Right renal cortex interstitium (tissue), 3 donors: ENCODE measurements at places on chromosomes 3 and 15.

DNA sequence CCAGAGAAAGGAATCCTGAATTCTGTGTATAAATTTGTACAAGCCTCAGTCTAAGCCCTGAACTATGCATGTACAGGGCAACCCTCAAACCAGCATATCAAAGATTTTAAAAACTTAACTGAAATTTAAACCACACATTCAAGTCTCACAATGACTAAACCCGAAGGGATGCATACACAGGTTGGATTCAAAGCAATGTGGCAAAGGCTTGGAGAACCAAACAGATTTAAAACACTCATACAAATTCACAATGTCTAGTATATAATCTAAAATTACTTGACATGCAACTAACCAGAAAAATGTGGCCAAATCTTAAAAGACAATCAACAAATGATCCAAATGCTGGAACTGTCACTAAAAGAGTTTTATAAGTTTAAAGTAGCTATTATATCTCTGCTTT lies 36.4 kb downstream of the CEP152 start:
- DNase-seq, result no peak

- DNase-seq, result no peak
Observed at GRCh38 chr3:66386011-66386924, 114.6 kb downstream of the LRIG1 start.

- no peak for DNase-seq
Observed at GRCh38 chr3:151635905-151636304, 97.8 kb upstream of the AADACL2 start.

DNA sequence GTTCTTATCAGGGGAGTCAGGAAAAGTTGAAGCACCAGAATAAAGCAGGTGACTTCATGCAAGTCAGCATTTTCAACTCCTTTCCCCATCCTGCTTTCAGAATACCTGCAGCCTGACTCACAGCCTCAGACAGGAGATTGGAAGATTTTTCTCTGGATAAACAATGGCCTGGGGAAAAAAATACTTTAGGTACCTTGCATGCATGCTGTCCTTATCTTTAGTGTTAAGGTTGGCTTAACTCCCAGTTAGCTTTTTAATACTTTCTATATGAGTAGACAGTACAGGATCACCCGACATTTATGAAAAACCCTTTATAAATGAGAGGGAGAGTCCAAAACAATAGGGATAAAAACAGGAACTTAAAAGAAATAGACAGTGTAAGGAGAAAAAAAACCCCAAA lies 53.6 kb downstream of the PAK2 start:
- no peak for DNase-seq

DNA sequence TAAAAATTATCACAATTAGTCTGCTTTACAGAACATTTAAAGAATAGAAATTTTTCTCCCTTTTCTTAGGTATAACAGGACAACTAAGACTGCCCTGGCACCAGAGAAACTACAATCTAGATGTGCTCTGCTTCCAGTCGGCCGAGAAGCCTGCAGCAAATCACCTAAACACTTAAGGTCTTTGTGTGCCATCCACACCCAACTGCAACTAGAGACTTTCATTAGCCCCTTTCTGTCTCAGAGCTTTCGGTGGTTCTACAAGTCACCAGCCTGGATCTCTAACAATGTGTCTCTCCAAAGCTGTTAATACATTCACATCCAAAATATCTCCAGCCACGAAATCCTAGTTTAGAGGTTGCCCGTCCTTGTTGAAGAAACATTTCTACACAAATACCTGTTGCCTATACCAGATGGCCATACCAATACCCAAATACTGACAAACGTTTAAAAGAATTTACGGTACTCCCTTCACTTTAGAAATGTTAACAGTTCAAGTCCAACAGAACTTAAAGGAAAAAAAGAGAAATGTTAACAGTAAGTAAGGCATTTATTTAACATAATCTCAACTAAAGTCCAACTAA lies 6.7 kb downstream of the PRC1 start:
- no peak for DNase-seq

DNA sequence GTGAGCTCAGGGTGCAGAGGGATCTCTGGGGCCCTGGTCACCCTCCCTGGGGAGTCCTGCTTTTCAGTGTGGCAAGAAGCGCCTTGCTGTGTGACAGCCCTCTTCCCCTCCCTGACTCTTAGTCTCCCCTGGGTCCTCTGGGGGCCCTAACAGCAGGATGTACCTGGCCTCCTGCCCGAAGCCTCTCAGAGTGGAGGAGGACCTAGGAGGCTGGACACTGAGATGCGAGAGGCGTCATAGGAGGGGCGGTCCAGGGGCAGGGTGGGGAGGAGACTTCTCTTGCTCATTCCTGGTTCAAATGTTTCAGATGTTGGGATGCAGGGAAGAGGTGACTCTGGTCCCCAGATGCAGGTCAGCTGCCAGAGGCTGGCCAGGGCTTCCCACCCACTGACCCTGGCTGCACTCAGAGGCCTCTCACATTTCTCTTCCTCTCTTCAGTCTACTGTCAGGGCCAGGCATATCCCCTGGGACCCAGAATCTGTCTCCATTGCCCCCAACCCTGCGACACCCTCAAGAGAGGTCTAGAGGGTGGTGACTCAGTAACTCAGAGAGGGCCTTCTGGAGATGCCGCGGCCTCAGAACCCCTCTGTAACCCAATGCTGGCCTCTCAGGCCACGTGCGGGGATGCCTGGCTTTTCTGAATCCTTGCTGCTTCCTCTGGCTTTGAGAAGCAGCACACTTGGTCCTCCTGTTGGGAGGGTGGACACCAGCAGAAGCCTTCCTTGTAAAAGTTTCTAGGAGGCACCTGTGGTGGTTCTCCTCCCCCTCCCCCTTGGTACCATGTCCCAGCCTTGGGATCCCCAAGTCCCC lies 25.9 kb downstream of the SNX33 start:
- DNase-seq, result no peak
